ENCODE measurements at places on chromosomes 1 and 21. TPM values are rescaled to one million over a fixed set of nuclear protein-coding genes. Genes with fewer than 3 reads are reported as not detected.

The UBE2U gene
- total RNA-seq, result not detected

The LDLRAD1 gene
- total RNA-seq, result not detected

The BLACAT1 gene
- not detected for total RNA-seq

The BRDT gene
- not detected for total RNA-seq

The FMO5 gene
- total RNA-seq, result 0.09 TPM

The FCRLB gene
- total RNA-seq, result not detected

The ZNF436 gene
- 4.9 TPM for total RNA-seq

The GJA8 gene
- not detected for total RNA-seq

The ZNF695 gene
- total RNA-seq, result 1.2 TPM

The BCL2L15 gene
- 0.39 TPM for total RNA-seq

The ALX3 gene
- total RNA-seq, result not detected

The CELA3B gene
- not detected for total RNA-seq

DNA sequence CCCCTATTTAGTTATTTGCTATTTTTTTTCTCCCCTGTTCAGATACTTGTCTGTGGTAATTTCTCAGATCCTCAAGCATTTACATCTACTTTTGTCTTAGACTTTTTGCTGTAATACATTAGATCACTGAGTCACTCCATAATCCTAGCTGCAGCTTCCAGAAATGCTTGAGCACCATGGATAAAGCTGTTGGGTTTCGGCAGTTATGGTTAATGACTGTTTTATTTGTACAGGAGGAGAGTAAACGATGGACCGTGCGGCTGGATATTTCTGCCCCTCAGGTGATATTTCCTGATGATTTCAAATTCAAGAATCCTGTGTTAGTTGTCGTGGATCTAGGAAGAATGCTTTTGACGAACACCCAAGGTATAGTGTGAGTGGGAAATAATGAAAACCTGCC is 42.9 kb downstream of the VPS13D start:
- DNase-seq, result no peak
- H3K4me3 ChIP-seq, result no peak overlapping the region
- H3K27me3 ChIP-seq, result no peaks in the 10 kb centered on the region
- H3K4me1 ChIP-seq, result no peaks in the 10 kb centered on the region
- H3K27ac ChIP-seq, result no peak overlapping the region

DNA sequence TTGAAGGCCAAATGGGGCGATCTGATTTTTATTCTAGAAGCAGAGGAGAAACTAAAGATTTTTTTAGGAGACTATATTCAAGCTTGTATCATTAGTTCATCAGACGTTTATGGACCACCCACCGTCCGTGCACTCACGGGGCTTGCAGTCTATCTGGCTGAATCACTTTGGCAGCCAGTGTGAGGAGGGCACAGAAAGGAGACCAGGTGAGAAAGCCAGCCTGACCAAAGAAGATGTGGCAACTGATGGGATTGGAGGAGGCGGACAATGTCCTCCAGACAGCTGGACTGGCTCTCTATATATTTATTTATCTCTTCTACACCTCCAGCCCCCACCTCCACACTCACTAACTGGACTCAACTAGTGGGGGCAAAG is 822 bp upstream of the ELOVL1 start:
- H3K36me3 ChIP-seq, result peaks cover 41% of the 10 kb centered on the region
- H3K4me3 ChIP-seq, result peak overlapping the region; percentile 97
- H3K27ac ChIP-seq, result peak overlapping the region; percentile 88
- no peak for DNase-seq
- H3K4me1 ChIP-seq, result peaks cover 31% of the 10 kb centered on the region
- no peaks in the 10 kb centered on the region for H3K27me3 ChIP-seq

DNA sequence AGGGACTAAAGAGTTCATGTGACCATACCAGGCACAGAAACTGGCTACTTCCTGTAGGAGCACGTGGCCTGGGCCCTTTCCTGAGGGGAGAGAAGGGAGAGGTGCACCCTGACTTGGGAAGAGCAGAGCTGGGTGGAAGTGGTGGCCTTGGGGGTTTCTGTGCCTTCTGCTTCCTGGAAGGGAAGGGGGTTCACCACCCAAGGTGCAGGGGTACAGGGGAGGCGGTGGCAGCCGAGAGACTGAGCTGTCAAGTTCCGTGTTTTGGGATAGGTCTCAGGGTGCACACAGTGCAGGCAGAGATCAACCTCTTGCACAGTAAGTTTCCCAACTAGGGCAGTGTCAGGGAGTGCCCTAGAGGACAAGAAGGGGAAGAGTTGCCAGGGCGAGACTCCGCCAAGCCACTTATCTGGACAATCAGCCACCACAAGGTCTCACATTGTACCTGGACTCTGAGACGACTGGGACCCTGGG is 10.1 kb downstream of the HECTD3 start:
- H3K4me3 ChIP-seq, result no peak overlapping the region
- H3K27me3 ChIP-seq, result no peaks in the 10 kb centered on the region
- no peak for DNase-seq
- H3K27ac ChIP-seq, result peak overlapping the region; percentile 20

GRCh38 chr21:40454057-40454456 is 392.9 kb downstream of the DSCAM start:
- H3K27ac ChIP-seq, result no peak overlapping the region
- no peaks in the 10 kb centered on the region for H3K4me1 ChIP-seq
- no peaks in the 10 kb centered on the region for H3K27me3 ChIP-seq
- DNase-seq, result no peak
- H3K4me3 ChIP-seq, result no peak overlapping the region

GRCh38 chr1:221411283-221411682 is 330.6 kb downstream of the DUSP10 start:
- no peak overlapping the region for H3K4me3 ChIP-seq
- no peak for DNase-seq
- H3K27me3 ChIP-seq, result no peaks in the 10 kb centered on the region
- H3K27ac ChIP-seq, result no peak overlapping the region
- no peaks in the 10 kb centered on the region for H3K4me1 ChIP-seq
- H3K36me3 ChIP-seq, result no peaks in the 10 kb centered on the region

DNA sequence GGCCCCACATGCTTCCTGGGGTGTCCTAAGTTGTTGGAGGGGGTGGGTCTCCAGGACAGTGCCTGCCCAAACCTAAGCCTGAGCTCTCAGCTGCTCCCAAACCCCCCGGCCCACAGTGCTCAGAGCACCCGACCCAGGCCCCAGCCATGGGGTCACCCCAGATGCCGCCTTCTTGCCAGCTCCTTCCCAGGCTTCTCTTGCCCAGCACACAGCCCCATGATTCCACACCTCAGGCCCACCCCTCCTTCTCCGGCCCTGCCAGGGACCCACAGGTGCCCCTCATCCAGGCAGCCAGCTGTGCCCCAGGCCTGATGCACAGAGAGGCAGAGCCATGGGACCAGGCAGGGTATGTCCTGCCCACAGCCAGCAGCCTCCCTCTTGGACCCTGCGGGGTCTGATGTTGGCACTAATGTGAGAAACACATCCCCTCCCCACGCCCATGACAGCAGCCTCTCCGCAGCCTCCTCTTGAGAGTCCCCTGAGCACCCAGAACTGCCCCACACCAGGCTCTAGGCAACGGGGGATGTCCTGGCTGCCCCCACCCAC is 4.9 kb downstream of the WNT9A start:
- peaks cover 14% of the 10 kb centered on the region for H3K27me3 ChIP-seq
- H3K4me1 ChIP-seq, result peaks cover 3% of the 10 kb centered on the region
- H3K4me3 ChIP-seq, result no peak overlapping the region
- no peaks in the 10 kb centered on the region for H3K36me3 ChIP-seq
- no peak overlapping the region for H3K27ac ChIP-seq

GRCh38 chr1:187121661-187122060 is 292.9 kb downstream of the PLA2G4A start:
- no peaks in the 10 kb centered on the region for H3K36me3 ChIP-seq
- H3K27me3 ChIP-seq, result no peaks in the 10 kb centered on the region
- no peak for DNase-seq
- H3K4me1 ChIP-seq, result no peaks in the 10 kb centered on the region
- no peak overlapping the region for H3K27ac ChIP-seq
- H3K4me3 ChIP-seq, result no peak overlapping the region

- peaks cover 2% of the 10 kb centered on the region for H3K36me3 ChIP-seq
- peaks cover 45% of the 10 kb centered on the region for H3K4me1 ChIP-seq
- no peak for DNase-seq
- H3K27me3 ChIP-seq, result peaks cover 49% of the 10 kb centered on the region
- H3K27ac ChIP-seq, result no peak overlapping the region
- peak overlapping the region; percentile 13 for H3K4me3 ChIP-seq
These were observed 2.4 kb upstream of the NFIA start for GRCh38 chr1:61079898-61080336.

GRCh38 chr21:34722684-34723300 is 54.0 kb downstream of the CLIC6 start:
- no peak for DNase-seq
- H3K36me3 ChIP-seq, result no peaks in the 10 kb centered on the region
- no peak overlapping the region for H3K4me3 ChIP-seq
- no peak overlapping the region for H3K27ac ChIP-seq

GRCh38 chr1:90558754-90559378 is 158.2 kb downstream of the BARHL2 start:
- no peaks in the 10 kb centered on the region for H3K36me3 ChIP-seq
- H3K4me1 ChIP-seq, result peaks cover 18% of the 10 kb centered on the region
- H3K4me3 ChIP-seq, result no peak overlapping the region

GRCh38 chr1:41733021-41733420 is 185.7 kb downstream of the HIVEP3 start:
- H3K36me3 ChIP-seq, result no peaks in the 10 kb centered on the region
- no peak overlapping the region for H3K27ac ChIP-seq
- H3K4me1 ChIP-seq, result peaks cover 52% of the 10 kb centered on the region
- no peaks in the 10 kb centered on the region for H3K27me3 ChIP-seq
- no peak for DNase-seq

DNA sequence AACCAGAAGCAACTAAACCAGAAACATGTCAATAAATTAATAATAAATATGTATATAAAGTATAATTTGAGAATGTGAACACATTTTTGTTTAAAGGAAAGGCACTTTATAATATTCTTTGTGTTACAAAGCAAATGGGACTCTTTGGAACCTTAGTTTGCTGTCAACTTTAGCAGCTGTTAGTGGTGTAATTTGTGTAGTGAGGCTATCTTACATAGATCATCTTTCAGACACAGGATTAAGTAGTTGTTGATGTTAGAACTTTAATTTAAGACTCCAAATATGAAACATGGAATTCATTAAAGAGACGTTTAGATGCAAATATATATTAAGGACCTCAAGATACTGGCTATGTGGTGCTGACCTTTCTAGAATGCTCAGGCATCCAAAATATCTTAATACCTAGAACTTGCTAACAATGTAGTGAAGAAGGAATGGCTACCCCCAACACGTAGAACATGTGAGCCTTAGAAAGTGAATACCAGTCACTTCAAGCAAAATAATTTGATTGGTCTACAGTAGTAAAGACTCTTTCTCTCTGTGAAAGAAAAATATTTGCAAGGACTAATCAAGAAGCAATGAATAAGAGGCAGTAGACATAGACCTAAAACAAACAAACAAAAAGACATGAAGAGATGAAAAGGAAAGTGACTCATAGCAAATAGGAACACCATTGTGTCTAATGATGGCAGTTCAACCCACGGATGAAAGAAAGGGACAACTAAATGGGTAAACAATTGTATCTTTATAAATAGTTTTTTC is 811.4 kb downstream of the USP25 start:
- H3K4me1 ChIP-seq, result no peaks in the 10 kb centered on the region
- H3K4me3 ChIP-seq, result no peak overlapping the region
- no peak for DNase-seq
- no peak overlapping the region for H3K27ac ChIP-seq

GRCh38 chr1:119816407-119816806 is 5.1 kb upstream of the REG4 start:
- peaks cover 3% of the 10 kb centered on the region for H3K4me1 ChIP-seq
- H3K27me3 ChIP-seq, result peaks cover 42% of the 10 kb centered on the region
- no peak overlapping the region for H3K27ac ChIP-seq
- DNase-seq, result no peak
- H3K4me3 ChIP-seq, result no peak overlapping the region

DNA sequence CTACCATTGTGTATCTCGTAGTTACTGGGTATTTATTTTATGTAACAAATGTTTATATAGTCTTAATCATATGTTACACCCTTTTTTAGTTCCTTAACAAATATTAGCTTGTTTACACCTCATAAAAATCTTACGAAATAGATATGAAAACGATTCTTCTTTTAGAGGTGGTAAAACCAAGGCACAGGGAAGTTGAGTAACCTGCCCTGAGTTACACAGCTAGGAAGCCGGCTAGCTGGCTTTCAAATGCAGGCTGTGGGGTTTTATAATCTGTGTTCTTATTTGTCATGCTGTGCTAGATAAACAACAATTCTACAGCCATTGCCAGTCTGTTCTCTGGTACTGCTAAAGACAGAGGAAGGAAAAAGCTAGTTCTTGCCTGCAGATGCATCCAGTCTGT is 109.6 kb downstream of the NOS1AP start:
- H3K27me3 ChIP-seq, result peaks cover 10% of the 10 kb centered on the region
- no peaks in the 10 kb centered on the region for H3K4me1 ChIP-seq
- H3K36me3 ChIP-seq, result no peaks in the 10 kb centered on the region
- H3K27ac ChIP-seq, result no peak overlapping the region

GRCh38 chr1:226985839-226986463 is 45.9 kb downstream of the COQ8A start:
- H3K36me3 ChIP-seq, result peaks cover 9% of the 10 kb centered on the region
- no peak for DNase-seq
- H3K4me3 ChIP-seq, result no peak overlapping the region

- no peak overlapping the region for H3K4me3 ChIP-seq
- H3K27ac ChIP-seq, result no peak overlapping the region
- H3K4me1 ChIP-seq, result peaks cover 6% of the 10 kb centered on the region
- H3K36me3 ChIP-seq, result no peaks in the 10 kb centered on the region
- no peak for DNase-seq
These were observed 8.7 kb upstream of the COL6A1 start for GRCh38 chr21:45972716-45973474.

- H3K27me3 ChIP-seq, result no peaks in the 10 kb centered on the region
- H3K27ac ChIP-seq, result no peak overlapping the region
- DNase-seq, result no peak
- H3K4me1 ChIP-seq, result peaks cover 39% of the 10 kb centered on the region
- peaks cover 44% of the 10 kb centered on the region for H3K36me3 ChIP-seq
These were observed 3.4 kb downstream of the KIAA0319L start for GRCh38 chr1:35553851-35554250.

DNA sequence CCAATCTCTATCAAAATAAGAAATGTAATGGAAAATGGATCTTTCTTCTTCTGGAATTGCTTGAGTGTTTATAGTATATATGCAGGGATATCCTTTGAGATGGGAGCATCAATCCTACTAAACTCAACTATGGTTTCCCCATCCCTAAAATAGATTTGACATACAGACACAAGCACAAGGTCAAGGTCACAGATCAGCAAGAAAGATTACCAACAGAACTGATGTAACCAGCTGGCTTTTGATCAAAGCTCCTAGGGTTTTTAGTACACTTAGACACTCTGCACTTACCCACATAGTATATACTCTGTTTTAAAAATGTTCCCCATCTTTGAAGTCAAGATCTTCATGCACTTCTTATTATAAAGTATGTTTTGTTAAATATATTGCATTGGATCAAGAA is 85.5 kb downstream of the NRIP1 start:
- no peak for DNase-seq
- H3K4me3 ChIP-seq, result no peak overlapping the region

DNA sequence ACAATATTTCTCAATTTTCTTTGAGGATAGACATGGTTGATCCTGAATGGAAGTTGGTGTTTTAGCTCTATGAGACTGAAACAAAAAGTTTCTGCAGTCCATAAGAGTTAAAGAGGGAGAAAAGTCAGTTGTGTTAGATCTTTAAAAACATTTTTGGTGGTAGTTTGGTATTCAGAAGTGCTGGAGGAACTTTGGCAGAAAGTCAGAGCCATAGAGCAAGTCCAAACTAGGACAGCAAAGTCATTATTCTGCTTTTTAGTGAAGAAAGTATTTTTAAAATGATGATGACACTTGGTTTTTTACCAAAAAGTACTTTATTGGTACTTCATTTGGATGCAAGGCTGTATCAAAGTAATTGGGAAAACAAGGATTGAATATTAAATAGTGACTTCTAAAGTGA is 41.8 kb downstream of the FNBP1L start:
- no peaks in the 10 kb centered on the region for H3K4me1 ChIP-seq
- no peaks in the 10 kb centered on the region for H3K36me3 ChIP-seq
- peaks cover 41% of the 10 kb centered on the region for H3K27me3 ChIP-seq
- H3K4me3 ChIP-seq, result no peak overlapping the region
- no peak overlapping the region for H3K27ac ChIP-seq

Measured in activated T-helper 2 cell treated with anti-CD3 and anti-CD28 coated beads, Interferon-gamma antibody, Interleukin-2, Interleukin-4, amounts not matched to agents 10 μg/mL and 5 μg/mL and 100 μg/mL, durations not matched to agents 14 hours and 24 hours and 36 hours (primary cell).